Pancreas (tissue), 10 donors: ENCODE measurements at places on chromosomes 5 and 9.

DNA sequence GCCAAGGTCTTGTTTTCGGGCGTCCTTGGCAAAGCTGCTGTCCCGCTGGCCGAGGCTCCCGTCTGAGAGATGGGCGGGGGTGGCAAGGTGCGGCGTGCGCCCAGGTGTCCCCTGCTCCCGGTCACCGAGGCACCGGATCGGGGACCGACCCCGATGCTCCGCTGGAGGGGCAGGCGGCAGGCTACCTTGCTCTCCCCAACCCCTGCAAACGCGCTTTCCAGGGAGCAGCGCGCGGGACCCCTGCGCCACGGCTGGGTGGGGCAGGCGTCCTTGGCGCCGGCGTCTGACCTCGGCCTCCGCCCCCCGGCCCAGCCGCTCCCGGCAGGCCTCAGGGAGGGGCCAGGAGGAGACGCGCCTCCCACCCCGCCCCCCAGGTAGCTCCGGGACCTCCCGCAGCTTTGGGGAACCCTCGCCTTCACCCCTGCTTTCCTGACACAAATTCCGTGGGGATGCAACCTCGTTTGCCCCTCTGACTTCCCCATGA is 551 bp downstream of the N4BP3 start:
- DNase-seq, result no peak

DNA sequence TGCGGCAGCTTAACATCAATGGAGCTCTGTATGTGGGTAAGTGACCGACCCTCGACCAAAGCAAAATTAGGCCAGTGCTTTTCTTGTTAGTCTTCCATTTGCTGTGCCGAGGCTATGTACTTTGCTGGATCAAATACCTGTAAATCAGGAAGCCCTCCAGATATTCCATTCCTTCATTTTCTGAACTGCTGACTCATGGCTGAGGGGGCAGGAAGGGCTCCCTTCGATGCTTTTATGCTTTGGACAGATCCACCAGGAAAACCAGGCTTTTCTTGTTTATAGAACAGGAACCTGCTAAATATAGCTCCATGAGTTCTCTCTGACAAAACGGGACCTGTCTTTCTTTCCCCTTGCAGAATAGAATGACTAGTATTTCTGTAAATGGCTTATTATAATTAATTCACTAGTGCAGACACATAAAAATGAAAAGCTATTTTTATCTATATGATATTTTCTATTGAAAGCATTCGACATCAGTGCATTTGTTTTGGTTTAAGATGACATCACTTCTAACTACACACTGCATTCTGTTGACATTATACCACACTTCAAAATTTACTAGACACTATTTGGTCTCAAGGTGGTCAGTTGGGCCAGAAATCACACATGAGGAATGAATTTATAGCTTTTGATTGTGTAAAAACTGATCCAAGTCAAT is 93.3 kb downstream of the LIFR start:
- DNase-seq, result no peak

- DNase-seq, result no peak
Measured at GRCh38 chr5:953535-954449, 54.8 kb upstream of the NKD2 start.

DNA sequence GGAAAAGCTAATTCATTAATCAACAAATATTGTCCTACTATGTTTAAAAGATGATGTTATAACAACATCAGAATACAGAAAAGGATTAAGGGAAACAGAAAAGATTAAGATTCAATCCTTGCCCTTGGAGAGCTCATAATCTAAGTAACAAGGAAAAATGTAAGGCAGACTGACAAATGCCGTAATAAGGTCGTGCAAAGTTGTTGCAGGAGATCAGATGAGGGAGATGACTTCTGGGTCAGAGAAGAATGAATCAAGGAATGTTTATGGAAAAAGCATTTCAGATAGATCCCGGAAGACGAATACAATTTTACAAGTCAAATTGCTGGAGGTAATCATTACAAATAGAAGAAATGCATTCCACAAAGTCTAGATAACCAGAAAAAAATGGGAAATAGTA is 6.4 kb downstream of the ADAMTS6 start:
- no peak for DNase-seq

DNA sequence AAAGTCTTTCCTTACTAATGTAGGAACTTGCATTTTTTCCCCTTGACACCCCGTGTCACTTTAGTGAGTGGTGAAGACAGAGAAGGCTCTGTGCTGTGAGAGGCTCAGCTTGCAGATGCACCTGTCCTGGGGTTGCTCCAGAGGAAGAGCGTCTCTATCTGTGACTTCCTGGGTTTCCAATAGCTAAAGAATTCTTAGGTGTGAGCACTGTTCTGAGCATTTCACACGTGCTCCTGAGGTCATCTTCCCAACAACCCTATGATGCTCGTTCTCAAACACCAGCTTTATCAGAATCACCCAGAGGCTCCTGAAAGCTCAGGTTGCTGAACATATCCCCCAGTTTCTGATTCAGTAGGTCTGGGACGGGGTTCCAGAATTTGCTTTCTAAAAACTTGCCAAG is 6.4 kb upstream of the CTSV start:
- no peak for DNase-seq

DNA sequence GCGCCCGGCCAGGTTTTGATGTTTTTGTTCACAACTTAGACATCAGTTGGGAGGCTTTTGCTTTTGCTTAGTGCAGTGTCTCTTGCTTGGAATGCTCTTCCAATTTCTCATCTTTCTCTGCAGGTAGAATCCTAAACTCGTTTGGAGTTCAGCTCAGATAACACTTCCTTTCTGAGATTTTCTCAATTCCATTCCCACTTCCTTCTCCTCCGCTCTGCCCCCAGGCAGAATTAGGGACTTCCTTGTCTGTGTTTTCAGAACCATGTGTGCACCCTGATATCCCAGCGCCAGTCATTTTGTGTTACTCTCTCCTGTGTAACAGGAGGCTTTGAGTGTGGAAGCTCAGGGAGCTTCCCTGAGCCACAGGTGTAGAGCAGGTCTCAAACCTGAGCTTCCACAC is 171.0 kb downstream of the INSYN2B start:
- DNase-seq, result no peak

- DNase-seq, result no peak
Measured at GRCh38 chr5:66438087-66438486, 158.1 kb upstream of the MAST4 start.
